A172 (cell line): ENCODE measurements at places on chromosomes 3 and 15. TPM values are rescaled to one million over a fixed set of nuclear protein-coding genes. Genes with fewer than 3 reads are reported as not detected.

The CPB1 gene
- total RNA-seq, result not detected in 2 replicates

The SGO1 gene
- 30.0 and 33.5 TPM in 2 replicates for total RNA-seq

The GOLGA8Q gene
- not detected in 2 replicates for total RNA-seq

The HTR3E gene
- total RNA-seq, result not detected in 2 replicates

The ZNF660 gene
- total RNA-seq, result not detected in 2 replicates

The GOLGA8S gene
- total RNA-seq, result not detected in 2 replicates

- DNase-seq, result no peak
These were observed 30.5 kb downstream of the ATP2B2 start for GRCh38 chr3:10474847-10475246.

GRCh38 chr3:69385723-69386555 lies at the start of gene FRMD4B:
FRMD4B (minus strand) TSS chr3:69386088; CDS start chr3:69385989, 99 bp downstream.
- peak; percentile 27 for DNase-seq

- peak; percentile 50 for DNase-seq
These were observed 22.2 kb downstream of the MESD start for GRCh38 chr15:80967451-80967850.

DNA sequence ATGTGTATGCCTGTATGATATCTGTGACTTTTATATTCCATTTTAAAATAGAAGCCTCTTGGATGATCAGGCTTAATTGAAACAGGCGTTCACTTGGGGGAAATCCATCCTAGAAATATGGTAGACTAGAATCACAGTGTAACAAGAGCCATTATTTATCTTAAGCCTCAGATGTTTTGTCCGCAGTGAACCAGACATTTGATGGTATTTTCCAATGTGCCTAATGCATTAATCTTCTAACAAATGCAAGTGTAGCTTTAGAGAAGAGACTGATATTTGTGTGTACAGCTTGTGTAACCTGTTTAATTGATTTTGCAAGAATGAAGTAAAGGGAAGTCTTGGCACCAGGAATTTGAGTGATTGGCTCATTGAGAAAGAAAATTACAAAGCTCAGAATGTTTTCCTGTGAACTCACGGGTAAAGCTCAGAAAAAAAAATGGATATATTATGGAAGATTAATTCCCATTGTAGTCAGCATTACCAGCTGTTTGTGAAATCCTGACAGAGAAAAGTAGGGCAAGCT lies 155.7 kb downstream of the SV2B start:
- DNase-seq, result no peak

- peak; percentile 22 for DNase-seq
These were observed 241.8 kb downstream of the FOXP1 start for GRCh38 chr3:71341721-71342120.
